ENCODE measurements at places on chromosomes 5 and 9.
A peak's percentile ranks its signal among the peaks of the same experiment; 100 is the strongest.

DNA sequence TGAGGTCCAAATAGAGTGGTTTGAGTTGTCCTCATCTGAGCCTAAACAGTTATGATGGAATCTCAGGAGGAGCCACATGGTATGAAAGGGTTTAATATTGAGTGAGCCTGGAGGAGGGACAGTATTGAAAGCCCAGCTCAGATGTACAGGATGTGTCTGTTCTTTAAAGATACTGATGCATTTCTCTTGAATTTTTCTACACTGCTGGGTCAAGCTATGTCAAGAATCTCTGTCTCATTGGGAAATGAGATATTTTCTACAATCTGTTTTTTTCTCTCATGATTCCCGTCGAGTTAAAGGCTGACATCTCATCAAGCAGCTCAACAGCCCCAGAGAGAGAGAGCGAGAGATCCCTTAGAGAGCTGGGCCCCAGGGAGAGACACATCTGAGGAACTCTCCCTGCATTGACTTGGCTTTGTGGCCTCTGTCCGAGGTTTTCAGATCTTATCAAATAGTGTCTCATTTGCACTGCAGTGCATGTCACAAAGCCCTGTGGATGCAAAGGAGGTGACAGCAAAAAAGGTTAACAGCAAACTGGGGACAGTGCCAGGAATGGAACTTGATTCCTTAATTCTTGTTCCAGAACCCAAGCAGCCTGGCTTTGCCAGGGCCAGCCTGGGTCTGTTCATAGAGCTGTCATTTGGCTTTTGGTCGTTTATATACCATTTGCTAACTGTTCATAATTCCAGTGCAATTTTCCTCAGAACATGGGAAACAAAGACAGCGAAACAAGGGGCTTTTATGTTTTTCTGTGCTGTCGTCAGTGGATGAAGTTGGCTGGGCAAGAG, 19.0 kb upstream of the ACTBL2 start:
- no peak for DNase-seq

- no peak for DNase-seq
Measured at GRCh38 chr5:74641735-74642542, 1.4 kb upstream of the ENC1 start.

DNA sequence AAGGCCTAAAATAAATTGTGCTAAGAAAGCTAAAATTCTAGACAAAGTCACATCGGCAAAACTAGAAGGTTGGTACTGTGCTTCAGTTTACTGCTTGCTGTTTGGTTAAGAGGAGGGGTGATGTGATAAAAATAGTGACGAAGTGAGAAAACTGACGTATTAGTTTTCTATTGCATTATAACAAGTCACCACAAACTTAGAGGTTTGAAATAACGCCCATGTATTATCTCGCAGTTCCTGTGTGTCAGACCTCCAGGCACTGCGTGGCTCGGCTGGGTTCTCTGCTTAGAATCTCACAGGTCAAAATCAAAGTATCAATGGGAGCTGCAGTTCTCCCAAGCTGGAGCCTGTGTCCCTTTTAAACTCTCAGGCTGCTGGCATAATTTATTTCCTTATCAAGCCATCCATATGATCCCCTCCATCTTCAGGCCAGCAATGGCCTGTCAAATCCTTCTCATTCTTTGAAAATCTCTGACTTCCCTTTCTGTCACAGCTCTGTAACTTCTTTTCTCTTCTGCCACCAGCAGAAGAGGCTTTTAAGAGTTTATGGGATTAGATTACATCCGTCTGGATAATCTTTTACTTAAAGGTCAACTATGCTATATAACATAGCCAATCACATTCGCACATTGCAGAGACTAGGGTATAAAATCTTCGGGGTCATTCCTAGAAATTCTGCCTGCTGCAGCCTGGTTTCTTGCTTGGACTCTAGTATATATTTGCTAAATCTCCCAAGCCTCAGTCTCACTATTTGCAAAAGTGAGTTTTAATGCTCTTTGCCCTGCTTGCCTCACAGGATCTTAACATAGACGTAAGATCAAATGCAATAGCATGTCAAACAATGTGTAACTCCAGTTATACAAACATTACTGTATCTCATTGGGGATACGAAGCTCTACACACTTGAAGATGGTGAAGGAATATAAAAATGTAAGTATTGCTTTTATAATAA, 104.0 kb upstream of the CDKN2B start:
- DNase-seq: no peak

DNA sequence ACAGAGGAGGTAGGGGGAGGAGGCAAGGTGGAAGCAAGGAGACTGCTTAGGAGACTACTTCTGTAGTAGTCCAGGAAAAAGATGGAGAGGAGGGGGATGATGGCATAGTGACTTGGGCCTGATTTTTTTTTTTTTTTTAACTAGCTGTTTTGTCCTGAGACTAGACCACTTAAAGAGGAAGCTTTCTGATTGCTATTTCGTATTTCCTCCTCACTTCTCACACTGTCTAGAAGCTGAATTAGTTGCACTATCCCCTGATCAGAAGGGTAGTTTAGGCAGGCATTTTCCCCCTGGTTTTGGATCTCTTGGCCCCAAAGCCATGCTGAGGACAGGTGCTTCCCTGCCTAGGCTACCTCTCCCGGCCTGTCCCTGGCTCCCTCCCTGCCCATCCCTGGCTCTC, 14.9 kb downstream of the LARP1 start:
- DNase-seq: no peak

DNA sequence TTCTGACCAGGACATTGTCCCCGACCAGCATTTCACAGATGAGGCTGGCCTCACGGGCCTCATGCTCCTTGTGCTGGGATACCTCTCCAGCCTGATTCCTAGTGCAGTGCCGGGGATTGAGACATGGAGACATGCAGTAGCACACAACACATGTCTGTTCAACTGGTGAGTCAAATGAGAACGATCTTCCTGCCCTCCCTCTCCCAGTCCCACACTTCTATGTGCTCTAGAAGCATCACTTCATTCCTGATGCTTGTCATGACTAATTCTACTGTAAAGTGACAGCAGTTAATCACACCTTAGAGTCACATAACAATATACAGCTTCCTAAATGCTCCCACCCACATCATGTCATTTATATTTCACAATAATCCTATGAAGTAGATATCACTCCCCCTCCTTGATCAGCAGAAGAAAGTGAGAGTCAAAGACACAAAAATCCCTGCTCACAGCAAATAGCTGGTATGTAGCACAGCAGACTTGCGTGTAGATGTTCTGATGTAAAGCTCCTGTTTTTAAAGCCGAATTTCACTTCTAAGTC, 101.8 kb downstream of the CCDC192 start:
- no peak for DNase-seq

DNA sequence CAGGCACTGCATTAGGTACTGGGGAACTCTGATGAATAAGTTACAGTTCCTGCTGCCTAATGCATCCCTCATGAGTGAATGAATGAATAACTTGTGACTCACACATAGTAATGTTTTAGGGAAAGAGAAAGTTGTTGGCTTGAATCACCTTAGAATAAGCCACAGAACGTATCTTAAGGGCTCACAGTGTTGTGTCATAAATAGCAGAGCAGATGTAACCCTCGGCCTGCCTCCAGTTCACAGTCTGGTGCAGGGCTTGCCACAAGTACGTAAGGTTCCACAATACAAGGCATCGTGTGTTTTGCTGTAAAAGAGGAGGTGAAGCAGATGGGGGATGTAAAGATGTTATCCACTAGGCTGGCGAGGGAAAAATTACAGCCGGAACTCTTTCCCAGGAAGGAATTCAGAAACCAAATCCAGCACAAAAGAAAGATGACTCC, 218.7 kb downstream of the TRPM3 start:
- DNase-seq: no peak

DNA sequence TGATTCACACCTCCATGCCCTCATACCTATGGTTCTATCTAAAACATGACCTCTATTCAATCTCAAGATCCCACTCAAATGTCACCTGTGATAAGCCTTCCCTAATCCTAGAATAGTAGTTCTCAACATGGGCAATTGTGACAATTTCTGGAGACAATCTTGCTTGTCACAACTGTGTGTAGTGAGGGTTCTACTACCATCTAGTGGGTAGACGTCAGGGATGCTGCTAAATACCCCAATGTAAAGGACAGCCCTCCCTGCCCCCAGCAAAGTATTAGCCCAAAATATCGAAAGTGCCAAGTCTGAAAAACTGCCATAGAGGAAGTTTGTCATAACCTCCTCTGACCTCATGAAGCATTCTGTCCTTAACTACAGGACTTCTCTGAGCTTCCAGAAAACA, 32.0 kb downstream of the TBCA start:
- no peak for DNase-seq

- no peak for DNase-seq
Measured at GRCh38 chr5:31196309-31196708, 2.8 kb downstream of the CDH6 start.

- DNase-seq: no peak
Measured at GRCh38 chr5:56389261-56389660, 156.1 kb upstream of the ANKRD55 start.

DNA sequence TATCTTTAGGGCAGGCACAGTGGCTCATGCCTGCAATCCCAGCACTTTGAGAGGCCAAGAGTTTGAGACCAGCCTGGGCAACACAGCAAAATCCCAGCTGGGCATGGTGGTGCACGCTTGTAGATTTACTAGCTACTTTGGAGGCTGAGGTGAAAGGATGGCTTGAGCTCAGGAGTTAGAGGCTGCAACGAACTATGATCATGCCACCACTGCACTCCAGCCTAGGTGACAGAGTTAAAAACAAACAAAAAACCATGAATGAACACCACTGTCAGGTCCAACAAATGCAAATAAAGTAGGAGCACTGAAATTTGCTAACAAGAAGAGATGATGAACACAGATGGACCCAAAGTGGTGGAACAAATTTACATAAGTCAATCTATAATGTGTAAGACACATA, 4.9 kb downstream of the PTBP3 start:
- no peak for DNase-seq

DNA sequence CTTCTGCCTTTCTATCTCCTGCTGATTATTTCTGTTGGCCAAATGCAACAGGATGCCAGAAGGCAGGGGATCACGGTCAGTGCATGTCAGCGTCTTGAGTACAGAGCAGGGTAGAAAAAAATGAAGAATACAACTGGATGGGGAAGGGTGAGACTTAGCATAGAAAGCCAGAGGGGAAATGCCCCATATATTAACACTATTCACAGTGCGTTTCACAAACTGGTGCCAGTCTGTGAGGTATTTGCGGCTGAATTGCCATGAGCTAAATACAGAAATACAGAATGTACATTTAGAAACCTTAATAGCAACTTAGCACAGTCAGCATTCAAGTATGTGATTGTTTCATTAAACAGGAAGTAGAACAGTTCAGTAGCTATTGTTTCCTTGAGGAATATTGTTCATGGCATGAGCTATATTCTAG, 31.0 kb upstream of the SLC1A3 start:
- no peak for DNase-seq

DNA sequence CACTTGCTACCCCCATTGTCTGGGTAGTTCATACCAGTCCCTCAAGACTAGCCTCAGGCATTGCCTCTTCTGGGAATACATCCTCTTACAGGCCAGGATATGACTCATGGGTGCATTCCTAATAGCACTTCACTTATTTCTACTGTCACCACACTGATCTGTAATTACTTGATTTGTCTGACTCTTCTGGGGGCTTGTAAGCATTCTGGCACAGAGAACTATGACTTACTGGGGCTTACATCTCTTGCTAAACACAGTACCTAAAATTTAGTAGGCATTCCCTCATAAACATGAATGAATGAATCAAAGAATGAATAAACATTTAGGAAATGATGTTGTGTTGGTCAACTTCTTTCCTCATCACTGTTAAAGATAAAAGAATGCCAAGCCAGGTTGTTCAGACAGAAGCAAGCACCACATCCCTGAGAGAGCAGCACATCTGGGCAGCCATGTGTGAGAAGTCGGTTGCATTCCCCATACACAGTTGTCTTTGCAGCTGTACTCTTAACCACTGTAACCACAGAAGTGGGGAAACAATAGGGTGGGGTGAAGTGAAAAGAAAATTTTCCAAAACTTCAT, 27.6 kb downstream of the IL7R start:
- no peak for DNase-seq

DNA sequence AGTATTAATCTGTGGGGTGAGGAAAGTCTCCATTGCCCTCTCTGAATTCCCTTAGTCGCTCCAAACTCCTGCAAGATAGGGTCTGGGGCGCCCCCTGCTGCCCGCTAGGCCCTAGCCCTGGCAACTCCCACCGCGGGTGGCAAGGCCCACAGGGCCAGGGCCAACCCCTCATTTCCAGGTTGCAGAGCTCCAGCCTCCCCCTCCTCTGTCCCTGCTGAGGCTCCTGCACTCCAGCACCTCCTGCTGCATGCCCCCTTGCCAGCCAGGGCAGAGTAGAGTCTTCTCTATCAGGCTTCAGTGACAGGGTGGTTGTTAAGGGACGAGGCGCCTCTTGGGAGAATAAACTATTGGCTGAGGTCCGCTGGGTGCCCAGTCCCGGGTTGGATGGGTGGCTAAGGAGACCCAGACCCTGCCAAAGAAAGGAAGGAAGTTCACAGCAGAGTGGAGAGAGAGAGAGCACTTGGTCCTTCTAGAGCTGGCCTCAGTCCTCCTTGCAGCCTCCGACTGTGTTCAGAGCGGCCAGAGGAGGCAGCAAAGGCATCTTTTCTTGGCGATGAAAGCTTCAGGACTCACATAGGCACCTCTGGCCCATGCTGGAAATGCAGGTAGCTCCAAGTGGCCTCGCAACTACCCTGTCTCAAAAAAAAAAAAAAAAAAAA, 45.6 kb downstream of the SAR1B start:
- peak; percentile 79 for DNase-seq

DNA sequence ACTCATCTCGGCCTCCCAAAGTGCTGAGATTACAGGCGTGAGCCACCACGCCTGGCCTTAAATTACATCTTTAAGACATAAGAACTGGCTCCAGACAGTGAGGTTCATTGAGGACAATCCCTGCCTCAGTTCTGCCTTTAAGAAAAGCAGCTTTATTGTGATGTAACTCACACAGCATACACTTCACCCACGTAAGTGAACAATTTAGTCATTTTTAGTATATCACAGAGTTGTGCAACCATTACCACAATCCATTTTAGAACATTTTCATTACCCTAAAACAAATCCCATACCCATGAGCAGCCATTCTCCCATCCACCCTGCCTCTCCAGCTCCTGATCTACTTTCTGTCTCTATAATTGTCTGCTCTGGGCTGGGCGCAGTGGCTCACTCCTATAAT, 24.0 kb upstream of the LTC4S start:
- no peak for DNase-seq

DNA sequence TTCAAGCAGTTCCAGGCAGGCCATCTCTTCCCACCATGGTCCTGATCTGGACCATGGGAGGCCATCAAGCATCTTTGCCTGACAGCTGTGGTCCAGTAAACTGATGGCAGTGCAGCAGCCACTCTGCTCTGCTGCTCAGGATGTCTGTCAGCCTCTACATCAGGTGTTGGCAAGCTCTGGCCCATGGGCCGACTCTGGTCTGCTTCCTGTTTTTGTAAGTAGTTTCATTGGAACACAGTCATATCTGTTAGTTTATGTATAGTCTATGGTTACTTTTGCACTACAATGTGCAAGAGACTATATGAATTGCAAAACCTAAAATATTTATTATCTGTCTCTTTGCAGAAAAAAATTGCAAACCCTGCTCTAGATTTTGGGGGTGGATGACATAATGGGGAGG, 225.0 kb downstream of the KCTD16 start:
- no peak for DNase-seq
